ENCODE measurements at places on chromosomes 5 and 9.

DNA sequence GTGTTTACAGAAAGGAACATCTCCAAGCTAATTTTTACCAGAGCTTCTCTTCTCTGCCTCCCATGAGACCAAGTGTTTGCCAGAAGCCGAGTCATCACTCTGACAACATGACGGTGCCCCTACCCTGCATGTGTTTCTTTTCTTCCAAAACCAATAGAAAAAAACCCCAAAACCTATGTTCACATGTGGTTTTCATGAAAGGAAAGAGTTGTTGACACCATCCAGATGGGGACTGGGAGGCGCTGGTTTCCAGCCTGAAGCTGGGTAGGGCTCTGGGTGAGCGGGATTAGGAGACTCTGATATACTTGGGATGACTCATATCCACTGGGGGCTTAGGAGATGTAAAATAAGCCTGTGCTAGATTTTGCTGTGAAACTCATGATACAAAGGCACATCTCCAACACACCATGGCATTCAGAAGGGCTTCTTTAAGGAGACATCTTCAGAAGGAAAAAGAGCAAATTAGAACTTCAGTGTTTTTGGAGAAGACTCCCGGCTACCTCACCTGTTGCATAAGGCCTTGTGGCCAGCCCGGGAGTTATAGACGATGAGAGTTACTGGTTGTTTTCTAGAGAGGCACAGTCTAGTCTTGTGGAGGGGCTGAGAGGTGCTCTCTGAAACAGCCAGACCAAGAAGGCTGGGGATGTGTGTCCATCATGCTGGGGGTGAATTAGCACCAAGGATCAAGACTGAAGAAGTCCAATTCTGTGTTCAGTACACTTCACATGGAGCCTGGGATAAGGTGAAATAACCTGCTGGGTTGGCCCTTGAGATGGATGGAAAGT, 108.9 kb upstream of the LHFPL2 start:
- no peak for DNase-seq

DNA sequence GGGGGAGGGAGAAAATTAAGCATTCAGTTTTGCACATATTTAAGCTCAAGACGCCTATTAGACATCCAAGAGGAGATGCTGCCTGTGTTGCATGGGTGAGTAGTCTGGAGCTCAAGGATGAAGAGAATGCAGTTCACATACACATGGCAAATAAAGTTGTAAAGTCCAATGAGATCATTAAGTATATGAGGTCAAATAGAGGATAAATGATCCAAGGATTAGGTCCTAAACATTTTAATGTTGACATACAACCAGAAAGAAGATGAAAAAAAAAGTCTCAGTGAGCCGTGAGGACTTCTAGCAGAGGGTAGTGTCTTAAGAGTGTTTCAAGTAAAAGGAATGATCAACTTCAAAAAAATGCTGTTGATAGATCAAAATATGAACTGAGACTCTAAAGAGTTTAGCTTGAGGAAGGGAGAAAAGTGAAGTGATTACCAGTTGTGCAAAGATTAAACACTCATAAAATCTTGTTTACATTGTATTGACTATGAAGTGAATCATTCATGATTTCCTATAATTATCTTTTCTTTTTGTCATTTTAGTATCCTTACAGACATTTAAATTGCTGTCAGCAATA, 251.8 kb downstream of the ZNF608 start:
- DNase-seq = no peak

DNA sequence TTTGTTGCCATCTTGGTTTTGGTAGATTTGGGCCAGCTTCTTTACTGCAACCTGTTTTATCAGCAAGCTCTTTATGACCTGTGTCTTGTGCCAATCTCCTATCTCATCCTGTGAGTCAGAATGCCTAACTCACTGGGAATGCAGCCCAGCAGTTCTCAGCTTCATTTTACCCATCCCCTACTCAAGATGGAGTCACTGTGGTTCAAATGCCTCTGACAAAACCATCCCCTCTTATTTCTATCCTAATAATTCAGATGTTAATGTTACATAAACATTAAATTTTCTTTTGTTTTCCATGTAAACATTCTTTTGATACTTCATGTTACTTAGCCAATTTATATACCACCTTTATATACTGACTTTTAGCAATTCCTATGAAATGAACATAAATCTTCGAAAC, 746.3 kb downstream of the CDH18 start:
- DNase-seq = no peak

DNA sequence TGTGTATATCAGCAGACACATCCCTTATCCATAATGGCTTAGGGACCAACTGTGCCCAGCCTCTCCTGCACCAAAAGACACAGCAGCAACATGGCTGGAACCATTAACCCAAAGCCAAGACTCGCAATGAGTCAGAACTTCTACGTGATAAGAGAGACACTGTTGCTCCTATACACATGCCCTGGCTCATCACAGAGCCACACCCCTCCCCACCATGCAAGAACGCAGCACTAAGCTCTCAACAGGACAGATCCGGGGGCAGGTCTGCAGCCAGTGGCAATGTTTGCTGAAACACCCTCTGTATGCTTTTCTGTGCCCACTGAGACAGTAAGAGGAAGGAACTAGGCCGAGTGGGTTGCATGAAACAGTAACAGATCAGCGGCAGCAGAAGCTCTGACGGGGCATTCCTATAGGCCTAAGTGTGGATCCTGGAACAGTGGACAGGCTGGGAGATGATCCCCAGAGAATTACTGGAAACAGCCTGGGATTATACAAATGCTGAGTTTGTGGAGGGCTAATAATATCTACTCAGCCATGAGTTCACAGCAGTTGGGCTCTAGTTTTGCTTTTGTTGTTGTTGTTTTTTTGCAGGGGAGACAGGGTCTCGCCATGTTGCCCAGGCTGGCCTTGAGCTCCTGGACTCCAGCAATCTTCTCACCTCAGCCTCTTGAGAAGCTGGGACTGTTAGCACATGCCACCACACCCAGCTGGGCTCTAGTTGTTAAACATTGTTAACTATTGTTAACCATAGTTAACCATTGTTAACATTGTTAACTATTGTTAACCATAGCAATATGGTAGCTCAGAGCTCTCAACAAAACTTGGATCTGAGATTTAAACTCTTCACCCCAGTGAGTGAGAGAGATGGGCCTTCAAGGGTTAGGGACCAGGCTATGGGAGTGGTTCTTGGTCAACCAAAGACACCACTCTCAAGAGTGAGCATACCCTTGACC, 41.0 kb downstream of the B4GALT1 start:
- no peak for DNase-seq

DNA sequence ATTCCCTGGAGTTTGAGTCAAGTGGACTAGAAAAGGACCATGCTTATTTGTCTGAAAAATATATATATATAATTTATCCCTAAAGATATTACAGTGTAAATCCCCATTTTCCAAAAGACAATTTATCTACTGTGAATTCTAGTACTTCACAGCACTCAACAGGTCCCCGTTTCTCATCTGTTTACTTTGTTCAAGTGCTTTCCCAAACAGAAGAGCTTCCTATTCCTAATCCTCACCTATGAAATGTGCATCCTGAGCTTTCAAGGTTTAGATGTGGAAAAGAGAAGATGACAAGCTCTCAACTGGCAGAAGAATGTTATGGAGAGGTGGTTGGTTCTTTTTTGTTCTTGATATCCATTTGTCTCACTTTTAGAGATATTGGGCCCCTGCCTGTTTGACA, 401.6 kb upstream of the ZNF608 start:
- no peak for DNase-seq

DNA sequence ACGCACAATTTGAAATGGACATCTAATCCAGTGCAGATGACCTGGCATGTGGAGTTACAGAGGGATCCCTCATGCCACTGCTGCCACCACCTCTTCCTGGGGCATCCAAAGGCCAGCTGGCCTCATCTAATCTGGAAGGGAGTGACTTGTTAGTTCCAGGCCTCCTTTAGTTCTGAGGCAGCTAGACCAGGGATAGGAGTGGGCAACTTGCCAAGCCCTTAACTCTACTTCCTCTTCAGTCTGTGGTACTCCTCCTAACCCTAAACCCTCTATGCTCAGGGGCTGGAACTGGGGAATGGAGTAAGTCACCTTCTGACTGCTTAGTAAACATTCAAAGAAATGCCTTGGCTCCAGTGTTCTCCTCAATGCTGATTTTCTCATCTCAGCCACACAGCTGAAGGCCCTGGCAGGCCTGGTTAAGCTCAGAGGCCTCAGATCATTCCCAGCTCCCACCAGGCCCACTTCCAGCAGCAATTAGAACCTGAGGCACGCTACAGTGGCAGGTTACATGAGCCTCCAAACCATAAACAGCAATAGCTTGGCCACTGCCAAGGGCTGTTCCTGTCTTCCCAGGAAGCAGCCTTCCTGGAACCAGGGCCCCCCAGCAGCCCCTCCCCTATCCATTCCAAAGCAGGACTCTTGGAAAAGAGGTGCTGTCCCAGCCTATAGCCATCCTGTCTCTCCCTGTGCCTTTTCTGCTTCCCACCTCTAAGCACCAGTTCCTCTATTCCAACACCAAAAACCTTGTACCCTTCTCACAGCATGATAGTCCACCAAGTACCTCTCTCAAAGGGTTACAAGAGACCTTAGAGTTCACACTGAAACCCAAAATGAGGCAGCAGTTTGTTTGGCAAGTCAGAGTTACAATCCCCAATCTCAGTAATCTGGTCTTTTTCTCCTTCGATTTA, 2.0 kb downstream of the EIF4EBP3 start:
- DNase-seq = no peak

GRCh38 chr9:96379461-96379860, 4.0 kb downstream of the SLC35D2 start:
- DNase-seq = no peak
